ENCODE measurements at places on chromosomes 3 and 15.
A peak's percentile ranks its signal among the peaks of the same experiment; 100 is the strongest.

DNA sequence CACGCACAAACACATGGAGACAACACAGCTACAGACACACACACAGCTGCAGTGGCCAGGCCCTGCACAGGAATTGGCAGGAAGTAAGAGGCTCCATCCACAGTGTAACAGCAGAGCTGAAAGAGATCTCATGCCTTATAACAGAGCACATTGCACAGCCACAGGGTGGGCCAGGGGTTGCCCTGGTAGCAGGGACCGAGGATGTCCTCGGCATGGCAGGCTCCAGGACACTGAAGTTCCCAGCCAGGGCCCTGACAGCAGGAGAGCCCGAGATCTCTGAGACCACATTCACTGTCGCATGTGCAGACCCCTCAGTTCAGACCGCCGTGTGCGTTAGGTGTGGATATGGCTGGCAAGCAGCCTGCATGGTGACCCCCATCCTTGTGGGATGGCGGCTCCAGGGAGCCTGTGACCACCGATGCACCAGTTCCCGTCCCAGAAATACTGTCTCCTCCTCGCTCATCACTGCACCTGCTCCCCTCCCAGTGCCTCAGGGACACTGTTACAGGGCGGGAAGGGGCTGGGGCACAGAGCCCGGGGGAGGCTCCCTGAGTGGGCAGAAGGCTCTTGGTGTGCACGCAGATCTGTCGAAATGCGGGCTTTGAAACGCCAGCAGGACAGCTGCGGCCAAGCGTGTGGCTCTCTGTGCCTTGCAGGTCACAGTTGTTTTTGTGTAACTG, 1.5 kb upstream of the OCA2 start:
- no peak for DNase-seq

- no peak for DNase-seq
These were observed 213.7 kb downstream of the ZBTB20 start for GRCh38 chr3:114933407-114933806.

DNA sequence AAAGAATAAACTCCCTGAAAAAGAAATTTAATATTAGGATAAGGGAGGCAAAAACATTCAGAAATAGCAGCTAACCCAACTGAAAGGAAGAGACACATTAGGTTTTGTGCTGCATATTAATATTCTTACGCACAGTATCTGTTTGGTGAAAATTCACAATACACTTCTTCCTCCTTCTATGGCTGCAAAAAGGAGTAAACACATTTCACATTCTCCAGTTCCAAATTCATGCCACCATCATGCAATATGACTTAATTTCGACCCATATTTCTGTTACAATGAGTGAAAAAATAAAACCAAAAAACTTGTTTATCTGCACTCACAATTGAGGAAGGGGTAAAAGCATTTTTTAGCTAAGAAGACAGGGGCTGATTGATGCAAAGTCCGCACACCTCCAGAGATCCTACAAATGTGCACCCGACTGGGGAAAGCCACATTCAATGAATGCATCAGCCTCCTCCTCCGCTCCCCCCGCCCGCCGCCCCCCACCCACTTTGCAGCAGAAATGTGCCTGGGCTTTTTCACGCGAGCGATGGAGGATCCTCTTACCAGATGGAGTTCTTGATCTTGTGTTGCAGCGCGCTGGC, 1.0 kb downstream of the RFX7 start:
- no peak for DNase-seq

- no peak for DNase-seq
These were observed 52.0 kb upstream of the RAP2B start for GRCh38 chr3:153110041-153110440.

DNA sequence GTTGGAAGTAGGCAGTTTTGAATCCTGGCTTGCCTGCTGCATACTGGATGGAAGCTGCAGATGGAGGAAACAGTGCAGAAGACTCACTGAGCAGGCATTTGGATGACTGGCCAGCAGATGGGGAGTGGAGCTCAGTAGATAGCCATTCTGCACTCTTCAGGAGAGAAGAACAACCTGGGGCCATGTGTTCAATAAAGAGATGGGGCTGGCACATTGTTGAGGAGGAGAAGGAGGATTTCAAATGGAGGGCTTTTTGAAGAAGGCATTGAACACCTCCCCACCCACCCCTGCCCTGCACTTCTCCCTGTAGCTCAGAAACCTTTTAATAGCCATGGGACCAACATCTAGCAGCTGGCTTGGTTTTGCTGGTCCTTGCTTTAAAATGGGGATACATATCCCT, 109.8 kb downstream of the CACNA1D start:
- no peak for DNase-seq

- DNase-seq = no peak
These were observed 99.2 kb downstream of the SMAD6 start for GRCh38 chr15:66801266-66801665.

DNA sequence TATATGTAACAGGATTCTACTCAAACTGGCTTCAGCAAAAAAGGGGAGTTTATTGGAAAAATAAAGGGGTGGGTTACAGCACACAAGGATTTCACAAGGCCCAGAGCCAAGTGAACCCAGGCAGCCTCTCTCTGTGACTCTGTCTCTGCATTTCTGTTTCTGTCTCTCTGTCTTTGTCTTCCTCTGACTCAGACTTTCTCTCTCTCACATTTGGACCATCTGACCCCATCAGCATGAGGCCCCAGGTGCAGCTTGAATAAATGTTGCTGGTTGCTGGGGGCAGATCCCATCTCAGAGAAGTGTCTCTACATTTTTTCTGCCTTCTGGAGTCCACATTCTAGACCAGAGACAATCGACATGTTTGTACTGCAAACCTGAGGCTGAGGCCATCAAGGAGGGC, 45.0 kb downstream of the RPLP1 start:
- DNase-seq = no peak

DNA sequence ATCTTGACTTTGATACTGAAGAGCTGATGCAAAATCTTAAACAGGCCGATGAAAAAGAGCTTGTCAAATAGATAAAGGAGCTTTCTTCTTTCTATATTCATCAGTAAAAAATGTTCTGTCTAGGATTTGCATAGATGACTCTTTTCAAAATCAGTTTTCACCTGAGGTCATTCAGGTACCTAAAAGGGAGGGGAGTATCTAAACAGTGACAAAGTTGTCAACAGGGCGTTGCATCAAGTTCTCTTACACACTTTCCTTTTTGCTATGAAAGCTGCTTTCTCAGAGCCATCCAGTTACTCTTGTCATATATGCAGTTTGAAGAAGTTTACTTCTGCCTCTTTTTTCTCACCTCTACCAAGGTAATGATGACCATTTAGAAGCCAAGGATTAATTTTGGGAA, 60.0 kb downstream of the AKAP13 start:
- DNase-seq = no peak

DNA sequence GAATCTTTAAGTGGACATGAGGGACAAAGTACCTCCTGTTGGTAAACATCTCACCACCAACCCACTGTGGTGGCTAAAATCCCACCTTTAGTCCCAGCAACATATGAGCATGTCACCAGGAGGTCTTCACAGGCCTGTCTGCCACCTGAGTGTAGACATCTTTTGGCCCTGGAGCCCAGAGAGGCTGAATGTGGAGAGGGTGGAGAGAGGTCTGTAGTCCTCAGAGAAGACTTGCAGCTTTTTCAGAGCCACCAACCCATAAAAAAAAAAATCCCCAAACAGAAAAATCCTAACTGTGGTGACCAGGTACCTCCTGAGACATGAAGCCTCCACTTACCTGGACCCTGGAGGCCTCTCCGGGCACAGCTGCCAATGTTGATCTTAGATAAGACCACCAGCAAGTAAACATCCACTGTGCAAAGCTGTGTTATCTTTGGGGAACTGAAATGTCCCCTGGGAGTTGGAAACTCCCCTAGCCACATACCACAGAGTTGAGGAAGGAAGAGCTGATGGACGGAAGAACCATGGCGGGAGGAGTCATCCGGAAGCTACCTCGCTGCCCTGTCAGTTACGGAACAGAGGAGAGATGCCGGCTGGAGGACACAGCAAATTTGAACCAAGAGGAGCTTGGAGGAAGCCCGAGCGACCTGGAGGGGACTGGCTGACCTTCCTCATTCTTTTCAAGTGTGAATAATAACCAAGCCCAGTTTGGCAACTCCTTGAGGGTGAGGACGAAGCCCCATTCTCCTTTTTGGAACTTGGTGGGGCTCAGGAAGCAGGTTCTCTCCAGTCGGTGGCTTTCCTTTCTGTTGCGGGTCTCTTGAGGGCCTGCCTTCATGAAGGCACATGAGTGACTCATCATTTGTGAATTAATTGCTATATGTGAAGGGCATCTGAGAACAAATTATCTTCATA, at the start of gene GHRL:
Gene GHRL (minus strand): TSS at position 443 of the 915 bp plus-strand sequence. CDS start 2,767 bp downstream, outside the sequence.
- no peak for DNase-seq

DNA sequence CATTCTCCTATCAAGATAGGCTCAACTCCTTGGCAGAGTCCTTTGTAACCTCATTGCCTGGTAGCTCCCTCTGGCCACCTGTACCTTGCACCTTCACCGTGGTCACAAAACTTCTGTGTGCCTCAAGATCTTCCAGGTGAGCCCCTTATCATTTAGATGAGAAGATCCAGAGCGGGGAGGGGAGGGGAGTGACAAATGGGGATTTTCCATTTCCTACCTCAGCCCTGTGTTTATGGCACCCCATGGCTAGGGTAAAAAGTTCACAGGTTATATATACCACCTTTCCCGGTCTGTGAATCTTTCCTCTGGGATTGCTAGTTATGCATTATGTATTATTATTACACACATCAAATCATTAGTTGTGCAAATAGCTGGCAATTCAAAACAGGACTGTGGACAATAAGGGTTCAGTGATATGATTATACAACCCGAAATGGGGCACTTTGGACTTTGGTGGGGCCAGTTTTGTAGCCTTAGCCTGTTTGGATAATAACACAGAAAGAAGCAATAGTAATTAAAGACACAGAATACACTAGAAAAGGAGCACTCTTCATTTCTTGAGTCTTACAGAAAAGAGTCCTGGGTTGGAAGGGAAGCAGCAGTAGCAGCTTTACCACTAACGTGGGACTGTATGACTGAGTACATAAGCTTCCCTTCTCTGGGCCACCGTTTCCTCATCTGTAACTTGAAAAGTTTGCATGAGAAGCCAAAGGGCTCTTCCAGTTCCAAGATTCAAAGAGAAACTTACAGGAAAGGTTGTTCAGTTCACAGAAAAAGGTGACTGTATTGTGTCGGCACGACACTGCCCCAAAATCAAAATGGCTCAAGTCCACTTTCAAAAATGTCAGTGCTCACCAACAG, 7.1 kb downstream of the TLE3 start:
- no peak for DNase-seq

GRCh38 chr3:105458518-105459215, 92.0 kb downstream of the ALCAM start:
- DNase-seq = no peak

- peak; percentile 90 for DNase-seq
These were observed 209.3 kb upstream of the UMPS start for GRCh38 chr3:124520970-124521369.

GRCh38 chr3:182967218-182968204, 12.8 kb downstream of the DCUN1D1 start:
- DNase-seq = no peak

- no peak for DNase-seq
These were observed 1.5 kb downstream of the SATB1 start for GRCh38 chr3:18423401-18424212.

- no peak for DNase-seq
These were observed 127.1 kb downstream of the DNAJB8 start for GRCh38 chr3:128339491-128340012.

GRCh38 chr3:11381563-11381962, 109.4 kb downstream of the ATG7 start:
- DNase-seq = no peak

- no peak for DNase-seq
These were observed 6.9 kb downstream of the C15orf62 start for GRCh38 chr15:40776537-40777141.

GRCh38 chr15:88880944-88881740, 14.2 kb downstream of the HAPLN3 start:
- no peak for DNase-seq

- no peak for DNase-seq
These were observed 202.7 kb downstream of the EDEM1 start for GRCh38 chr3:5390221-5390620.

DNA sequence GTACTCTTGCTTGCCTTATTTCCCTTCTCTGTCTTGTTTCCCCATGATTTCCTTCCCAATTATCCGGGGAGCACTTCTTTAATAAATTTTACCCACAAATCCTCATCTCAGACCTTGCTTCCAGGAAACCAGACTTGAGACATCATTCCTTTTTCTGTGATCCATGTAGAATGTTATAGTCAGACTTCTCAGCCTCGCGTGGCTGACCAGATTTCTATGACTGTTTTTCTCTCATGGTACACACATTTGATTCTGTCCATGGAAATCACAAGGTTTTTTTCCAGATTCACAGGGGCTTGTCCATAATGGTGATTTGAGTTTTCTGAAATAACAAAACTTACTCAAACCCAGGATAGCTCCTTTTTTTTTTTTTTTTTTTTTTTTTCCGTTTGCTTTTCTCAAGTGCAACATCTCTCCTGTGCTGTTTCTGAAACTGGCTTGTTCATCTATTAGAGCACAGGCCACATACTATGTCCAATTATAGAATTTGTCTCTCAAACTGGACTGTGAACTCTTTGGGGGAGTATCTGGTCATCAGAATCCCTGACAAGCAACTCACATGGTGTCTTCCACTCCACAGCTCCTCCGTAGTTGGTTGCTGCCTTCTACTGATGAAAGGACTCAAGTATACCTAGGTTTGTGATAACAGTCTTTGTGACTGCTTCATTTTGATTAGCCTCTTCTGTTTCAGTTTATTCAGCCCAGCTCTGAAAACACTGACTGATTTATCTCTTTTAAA, 50.8 kb downstream of the RBMS3 start:
- no peak for DNase-seq

DNA sequence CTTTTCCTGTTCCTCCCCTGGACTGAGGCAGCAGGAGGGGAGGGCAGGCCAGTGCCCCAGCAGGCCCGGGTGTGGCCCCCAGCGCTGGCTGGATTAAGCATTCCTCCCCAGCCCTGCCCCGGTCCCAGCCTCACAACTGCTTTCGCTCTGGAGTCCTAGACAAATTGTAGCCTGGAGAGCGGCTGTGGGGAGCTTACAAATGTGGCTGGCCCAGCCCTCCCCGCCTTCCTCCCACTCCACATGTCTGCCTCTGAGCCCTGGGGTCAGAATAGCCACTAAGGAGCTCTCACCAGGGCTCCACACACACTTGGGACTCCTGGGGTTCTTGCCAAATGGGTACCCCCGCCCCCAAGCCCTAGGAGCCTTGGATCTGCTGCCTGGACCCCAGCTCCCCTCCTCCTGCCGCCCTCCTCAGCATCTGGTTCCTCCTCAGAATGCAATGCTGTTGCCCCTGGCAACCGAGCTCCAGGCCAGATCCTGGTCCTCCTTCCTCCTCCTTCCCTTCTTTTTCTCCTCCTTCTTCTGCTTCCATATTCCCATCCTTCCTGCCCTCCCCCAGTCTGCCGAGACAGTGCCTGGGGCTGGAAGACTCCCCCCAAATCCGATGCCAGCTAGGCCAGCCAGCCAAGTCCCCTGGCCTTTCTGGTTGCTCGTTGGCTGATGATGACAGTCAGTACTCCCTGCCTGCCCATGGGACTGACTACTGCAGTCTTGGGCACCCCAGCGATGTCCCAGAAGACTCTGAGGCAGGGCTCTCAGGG, 91.1 kb downstream of the LINGO1 start:
- no peak for DNase-seq

- no peak for DNase-seq
These were observed 32.9 kb upstream of the UTS2B start for GRCh38 chr3:191363221-191363620.
